ENCODE measurements at places on chromosomes 13 and 19. TPM values are rescaled to one million over a fixed set of nuclear protein-coding genes. Genes with fewer than 3 reads are reported as not detected.

Gene KLK1
- 12.8 TPM for polyA plus RNA-seq

Gene ZNF540
- polyA plus RNA-seq, result 1.9 TPM

Gene FFAR2
- polyA plus RNA-seq, result 0.35 TPM

Gene KASH5
- polyA plus RNA-seq, result 0.20 TPM

Gene ODAD3
- 0.38 TPM for polyA plus RNA-seq

Gene SSC5D
- 0.46 TPM for polyA plus RNA-seq

Gene SYNE4
- polyA plus RNA-seq, result 4.6 TPM

Gene SERPINE3
- polyA plus RNA-seq, result not detected

Gene PDE4C
- not detected for polyA plus RNA-seq

Gene ZMYM2
- polyA plus RNA-seq, result 10.8 TPM

Gene CELF5
- 0.18 TPM for polyA plus RNA-seq

Data from stomach (tissue), 19 donors.